ENCODE measurements at places on chromosomes 2 and 18. TPM values are rescaled to one million over a fixed set of nuclear protein-coding genes. Genes with fewer than 3 reads are reported as not detected.

DNA sequence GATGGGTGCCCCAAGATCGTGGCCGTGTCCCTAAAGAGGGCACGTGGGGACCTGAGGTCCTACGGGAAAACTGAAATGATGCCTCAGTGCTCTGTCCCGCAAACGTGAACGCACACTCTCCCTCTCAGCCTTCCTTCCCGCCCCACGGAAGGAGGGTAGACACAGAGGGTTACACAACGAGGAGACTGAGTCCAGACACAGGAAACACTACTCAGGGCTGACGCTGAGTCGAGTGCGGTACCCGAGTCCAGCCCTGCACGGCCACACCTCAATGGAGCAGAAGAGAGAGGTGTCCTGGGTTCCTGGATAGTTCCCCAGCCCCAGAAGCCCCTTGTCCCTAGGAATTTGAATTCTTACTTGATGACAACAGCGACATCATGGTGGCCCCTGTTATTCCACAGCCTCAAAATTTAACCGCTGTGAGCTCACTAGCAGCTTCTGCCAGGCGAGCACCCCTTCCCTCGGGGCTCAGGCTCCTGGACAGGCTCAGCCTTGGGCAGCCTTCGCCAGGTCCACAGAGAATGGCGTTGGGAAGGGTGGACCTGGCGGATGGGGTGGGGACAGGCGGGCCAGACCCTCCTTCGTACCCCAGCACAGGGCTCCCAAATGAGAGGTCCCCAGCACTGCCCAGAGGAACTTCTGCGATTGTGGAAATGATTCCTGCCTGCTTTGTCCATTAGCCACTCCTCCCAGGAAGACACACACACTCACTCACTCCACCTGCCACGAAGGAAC, 980 bp upstream of the RNPEPL1 start:
- no peak for DNase-seq

DNA sequence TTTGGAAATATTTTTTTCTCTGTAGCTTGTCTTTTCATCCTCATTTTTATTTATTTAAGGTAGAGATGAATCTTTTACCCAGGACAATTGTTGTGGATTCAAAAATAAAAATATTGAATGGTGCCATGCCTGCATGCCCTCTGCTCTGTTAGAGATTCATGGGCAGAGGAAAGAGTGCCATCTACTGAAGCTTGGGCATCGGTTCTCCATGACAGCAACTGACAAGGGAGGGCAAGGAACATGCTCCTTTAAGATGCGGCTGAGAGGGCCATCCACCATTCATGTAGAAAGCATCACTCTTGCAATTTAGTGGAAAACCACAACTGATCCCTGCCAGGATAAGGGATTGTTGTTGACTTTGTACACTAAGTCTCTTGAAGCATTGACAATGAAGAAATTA, 79.9 kb downstream of the PARD3B start:
- DNase-seq, result no peak

GRCh38 chr18:10057894-10058791, 144.3 kb downstream of the VAPA start:
- DNase-seq, result no peak

DNA sequence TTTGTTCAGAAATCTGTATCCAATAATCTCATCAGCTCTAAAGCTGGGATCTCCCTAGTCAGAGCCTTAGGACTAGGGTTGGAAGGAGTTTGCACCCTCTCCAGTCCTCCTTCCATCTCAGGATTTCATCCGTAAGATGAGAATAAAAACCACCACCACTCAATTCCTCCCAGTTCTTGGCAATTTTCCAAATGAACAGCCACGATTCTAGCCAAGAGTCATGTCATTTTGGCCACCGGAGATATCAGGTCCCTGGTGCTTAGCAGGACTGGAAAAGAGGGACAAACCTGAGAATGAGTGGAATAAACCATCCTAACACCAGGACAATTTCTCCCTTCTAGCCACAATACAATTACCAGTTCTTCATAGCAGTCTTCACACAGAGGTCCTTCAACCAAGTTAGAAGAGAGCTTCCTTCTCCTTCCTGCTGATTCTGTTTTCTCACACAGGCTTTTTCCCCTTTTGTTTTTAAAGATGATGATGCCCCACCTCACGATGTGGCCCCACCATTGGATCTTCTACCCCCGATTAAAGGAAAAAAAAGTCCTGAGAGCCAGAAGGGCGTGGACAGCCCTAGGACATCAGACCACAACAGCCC, 36.2 kb downstream of the KIAA2012 start:
- no peak for DNase-seq

DNA sequence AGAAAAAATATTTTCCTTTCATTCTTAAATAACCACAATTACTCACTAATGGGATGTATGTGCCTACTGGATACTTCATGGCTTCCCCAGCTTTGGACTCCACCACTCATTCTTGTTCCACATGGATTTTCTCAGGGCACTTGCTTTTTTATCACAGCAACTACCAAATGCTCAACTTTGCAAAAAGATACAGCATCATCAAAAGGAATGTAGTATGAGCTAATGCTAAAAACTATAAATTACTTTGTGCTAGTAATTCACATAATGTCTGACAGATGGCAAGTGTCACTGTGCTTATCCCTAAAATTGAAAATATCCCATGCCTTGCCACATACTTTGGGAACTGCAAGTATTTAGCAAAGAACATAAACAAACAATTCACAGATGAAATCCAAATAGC, 130.4 kb upstream of the ZFP36L2 start:
- DNase-seq, result no peak

GRCh38 chr18:64287926-64288325, 139.0 kb upstream of the LINC00305 start:
- no peak for DNase-seq

DNA sequence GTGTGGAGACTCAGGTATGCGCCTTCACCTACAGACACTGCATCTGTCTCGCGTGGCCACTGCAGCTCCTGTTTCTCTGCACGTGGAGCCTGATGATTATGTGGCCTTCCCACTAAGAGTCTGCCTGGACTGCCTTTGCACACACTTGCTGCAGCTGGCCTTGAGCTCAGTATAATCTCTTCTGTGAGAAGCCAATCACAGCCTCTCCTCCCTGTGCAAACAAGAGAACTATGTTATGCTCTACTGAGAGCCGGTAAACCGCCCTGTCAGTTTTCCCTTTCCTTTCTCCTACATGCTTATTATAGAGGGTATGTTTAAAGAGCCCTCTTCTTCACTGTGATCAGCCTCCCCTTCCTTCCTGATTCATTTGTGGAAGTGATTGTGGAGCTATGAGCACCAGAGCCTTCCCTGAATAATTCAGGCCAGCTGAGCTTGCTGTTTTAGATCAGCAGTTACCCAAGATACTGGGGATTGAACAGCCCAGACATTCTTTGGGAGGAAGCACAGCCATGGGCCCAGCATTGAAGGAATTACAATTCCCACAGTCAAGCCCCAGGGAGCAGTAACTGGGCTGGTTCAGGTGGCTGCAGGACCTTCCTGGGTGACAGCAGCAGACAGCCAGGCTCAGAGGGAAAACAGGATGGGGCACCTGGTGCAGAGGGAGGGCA, 3.7 kb upstream of the TGFA start:
- no peak for DNase-seq

- DNase-seq, result no peak
Measured at GRCh38 chr2:20668871-20669475, 2.0 kb downstream of the GDF7 start.

DNA sequence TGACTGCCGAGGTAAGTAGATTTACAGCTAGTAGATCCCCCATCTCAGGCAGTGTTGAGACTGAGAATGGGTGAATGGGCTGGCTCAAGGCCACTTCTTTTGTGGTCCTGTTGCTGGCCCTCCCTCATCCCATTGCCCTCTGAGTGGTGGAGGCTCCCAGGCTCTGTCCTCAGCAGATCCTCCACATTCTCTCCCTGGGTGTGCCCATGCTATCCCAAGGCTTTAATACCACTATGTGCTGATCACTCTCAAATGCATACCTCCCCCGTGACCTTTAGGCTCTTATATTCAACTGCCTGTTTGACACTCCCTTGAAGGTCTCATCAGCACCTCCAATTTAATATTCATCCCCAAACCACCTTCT, 271.8 kb downstream of the GLI2 start:
- DNase-seq, result no peak

DNA sequence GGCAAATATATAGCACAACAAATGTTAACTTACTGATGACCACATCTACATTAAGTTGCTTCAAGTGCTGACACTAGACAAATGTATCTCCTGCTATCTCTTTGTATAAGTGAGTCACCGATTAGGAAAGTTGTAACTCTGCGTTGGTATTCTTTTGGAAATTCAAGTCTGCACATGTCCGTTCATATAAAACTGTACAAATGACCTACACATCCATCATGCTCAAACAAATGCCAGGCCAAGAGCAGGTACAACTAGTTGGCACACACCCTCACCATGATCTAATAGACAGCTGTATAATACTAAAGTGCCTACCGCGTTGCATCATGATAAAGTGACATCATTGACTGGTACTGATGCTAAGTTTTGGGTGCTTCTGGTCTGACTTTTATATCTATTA, 141.1 kb downstream of the RBMS1 start:
- no peak for DNase-seq

DNA sequence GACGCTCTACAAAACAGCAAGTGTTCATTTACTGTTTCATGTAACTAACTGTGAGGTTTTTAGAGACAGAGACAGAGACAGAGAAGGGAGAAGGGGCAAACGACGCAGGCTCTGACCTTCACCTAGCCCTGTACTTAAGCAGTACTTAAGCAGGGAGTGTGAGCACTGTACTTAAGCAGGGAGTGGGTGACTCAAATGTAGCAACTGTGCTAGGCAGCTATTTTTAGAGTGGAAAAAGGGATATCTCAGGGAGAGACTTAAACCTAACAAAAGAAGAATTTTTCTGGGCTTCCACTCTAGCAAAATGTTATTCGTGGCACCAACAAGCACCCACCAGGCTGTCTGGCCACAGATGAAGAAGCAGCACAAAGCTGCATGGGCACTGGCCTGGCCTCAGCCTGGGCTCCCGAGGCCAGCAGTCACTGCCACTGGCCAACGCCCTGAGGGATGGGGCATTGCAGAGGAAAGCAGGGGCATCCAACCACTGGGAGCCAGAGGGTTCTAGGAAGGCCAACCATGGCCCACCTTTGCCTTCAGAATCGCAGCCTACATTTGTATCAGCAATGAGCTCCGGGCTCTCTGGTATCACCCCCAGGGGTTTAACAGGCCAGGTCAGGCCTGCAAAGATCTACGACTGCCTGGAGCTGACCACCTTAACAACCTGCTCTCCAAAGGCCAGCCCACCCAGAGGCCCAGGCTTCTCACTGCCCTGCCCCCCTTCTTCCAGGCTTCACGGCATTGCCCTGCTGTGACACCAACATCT, 154.3 kb downstream of the TTC32 start:
- no peak for DNase-seq

- no peak for DNase-seq
Measured at GRCh38 chr2:58067001-58067400, 20.4 kb downstream of the VRK2 start.

DNA sequence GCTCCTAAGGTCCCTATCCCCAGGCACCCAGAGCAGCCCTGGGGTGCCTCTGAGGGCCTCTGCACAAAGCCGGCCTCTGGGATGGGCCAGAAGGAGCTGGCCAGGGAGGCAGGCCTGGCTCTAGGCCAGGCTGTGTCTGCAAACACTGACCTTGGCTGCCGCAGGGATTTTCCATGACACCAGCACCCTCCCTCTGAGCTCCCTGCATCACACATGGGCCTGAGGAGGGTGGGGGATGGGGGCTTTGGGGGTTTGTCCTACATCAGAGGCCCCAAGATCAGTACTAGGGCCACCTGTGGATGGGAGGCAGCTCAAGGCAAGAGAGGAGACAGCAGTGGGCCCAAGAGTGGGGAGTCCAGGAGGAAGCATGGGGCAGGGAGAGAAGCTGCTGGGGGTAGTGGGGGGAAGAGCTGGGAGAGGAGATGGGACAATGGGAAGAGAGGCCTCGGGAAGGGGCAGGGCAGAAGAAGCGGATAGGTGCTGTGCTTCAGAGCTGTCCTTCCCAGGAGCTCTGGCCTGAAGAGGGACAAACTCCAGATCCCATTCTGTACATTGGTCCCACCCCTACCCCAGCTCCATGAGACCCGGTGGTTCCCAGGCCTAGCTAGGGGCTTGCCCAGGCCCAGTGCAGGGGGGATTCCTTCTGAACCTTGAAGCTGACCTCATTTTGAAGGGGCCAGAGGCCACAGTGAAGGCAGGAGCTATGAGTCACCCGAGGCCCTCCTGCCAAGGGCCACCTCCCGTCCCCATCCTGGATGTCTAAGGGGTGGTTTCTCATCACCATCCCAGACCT, 28.0 kb downstream of the KCNK3 start:
- no peak for DNase-seq

- no peak for DNase-seq
Measured at GRCh38 chr2:143000599-143000998, 123.1 kb downstream of the KYNU start.

DNA sequence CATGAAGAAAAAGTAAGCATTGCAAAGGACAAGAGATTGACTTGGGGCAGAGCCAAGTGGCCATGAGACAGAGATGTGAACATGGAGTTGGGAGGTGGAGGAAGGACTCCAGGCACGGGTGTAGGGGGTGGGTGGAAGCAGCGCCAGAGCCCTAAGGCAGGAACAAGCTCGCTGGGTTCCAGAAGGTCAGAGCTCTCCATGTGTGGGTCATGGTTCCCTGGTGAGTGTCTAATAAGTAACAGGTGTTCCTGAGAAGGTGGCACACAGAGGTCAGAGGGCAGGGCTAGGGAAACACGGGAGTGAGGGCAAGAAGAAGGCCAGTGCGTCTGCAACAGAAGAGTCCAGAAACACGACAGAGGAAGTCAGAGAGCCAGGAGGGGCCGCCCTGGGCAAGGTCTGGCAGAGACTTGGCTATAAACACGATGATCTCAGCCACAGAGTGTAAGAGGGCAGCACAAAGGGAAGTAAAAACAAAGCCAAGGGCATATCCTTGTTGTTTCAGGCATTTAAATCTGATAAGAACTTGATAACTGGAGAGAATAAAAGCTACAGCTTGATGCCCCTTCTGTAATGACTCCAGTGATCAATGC, 260.8 kb downstream of the TGIF1 start:
- no peak for DNase-seq

DNA sequence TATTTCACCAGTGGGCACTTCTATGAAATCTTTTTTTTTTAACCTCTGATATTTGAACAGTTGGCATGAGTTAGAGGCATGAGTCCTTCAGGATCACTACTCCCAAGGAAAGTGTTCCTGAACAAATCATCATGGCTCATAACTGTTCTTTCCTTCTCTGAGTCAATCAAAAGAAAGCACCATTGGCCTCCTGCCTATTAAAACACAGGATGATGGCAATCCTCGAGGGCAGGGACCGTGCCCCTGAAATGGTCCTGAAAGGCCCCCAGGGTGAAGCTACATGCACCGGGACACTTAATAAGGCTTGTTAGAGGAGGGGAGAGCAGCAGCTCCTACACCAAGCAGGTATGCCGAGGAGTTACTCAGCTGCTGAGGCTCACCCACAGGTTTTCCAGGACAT, 43.5 kb downstream of the SLC14A2 start:
- DNase-seq, result no peak

- DNase-seq, result no peak
Measured at GRCh38 chr2:55061523-55062344, 11.5 kb upstream of the RTN4 start.

Gene CHRND
- total RNA-seq, result not detected

Gene KLHL29
- total RNA-seq, result 4.3 TPM

Gene KCTD1
- total RNA-seq, result 14.0 TPM

Gene XDH
- 1.2 TPM for total RNA-seq

Gene CCBE1
- total RNA-seq, result 4.4 TPM

Gene SCLY
- 79.0 TPM for total RNA-seq

Gene CYP27A1
- 5.4 TPM for total RNA-seq

Gene MATN3
- total RNA-seq, result 9.7 TPM

Gene SERPINB4
- 0.96 TPM for total RNA-seq

Gene C2orf66
- total RNA-seq, result not detected

Measured in H1 (cell line).